ENCODE measurements at places on chromosomes 2 and 18.

DNA sequence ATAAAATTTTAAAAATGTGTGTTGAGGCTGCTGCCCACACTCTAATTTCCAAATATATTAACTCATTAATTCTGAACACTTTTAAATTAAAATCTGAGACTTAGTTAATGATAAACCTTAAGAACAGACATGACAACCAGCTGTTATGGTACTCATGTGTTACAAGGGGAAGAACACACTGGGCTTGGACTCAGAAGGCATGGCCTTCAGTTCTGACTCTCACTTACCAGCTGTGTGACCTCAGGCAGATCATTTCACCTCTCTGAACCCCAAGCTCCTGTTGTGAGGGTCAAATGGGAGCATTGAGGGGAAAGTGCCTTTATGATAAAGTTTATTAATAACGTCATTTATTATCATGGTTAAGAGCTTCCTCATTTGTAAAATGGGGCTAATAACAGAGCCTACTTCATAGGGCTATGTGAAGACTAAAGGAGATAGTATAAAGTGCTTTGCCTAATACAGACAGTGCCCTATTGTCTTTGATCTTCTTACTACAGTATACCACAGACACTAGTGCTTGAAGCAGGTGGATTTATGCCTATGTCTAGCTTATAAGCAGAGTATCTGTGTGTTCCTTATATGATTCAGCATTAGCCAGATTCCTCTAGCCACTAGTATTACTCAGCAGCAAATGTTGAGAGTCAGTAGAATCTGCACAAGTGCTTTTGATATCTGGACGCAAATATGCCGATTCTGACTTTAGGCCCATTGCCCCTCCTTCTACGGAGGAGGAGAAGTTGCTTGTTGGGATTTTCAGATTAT, 99.6 kb downstream of the SGPP2 start:
- no peak for DNase-seq

DNA sequence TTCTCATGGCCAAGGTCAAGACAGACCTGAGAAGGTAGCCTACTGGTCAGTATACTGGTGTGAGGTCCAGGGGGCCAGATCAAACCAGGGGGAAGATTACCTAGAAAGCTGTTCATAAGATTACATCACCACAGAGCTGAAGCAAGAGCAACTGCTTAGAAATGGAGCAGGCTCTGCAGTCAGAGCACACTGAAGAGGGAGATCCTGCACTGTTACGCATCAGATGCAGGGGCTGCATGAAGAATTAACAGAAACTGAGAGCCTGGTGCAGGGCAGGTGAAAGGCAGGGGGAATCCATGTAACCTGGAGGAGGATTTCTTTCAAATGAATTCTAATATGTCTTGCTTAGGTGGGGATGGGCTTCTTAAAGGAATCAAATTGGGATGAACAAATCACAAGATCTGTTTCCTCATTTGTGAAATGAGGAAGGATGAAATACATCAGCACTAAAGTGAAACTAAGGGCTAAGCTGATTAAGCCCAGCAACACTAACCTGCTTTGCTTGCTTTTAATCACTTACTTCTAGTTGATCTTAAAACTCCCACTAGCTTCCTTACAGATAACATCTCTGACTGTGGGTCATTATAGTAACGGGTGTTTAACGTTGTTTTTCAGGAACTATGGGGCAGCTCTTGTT, 74.3 kb upstream of the ADAM23 start:
- DNase-seq = no peak

DNA sequence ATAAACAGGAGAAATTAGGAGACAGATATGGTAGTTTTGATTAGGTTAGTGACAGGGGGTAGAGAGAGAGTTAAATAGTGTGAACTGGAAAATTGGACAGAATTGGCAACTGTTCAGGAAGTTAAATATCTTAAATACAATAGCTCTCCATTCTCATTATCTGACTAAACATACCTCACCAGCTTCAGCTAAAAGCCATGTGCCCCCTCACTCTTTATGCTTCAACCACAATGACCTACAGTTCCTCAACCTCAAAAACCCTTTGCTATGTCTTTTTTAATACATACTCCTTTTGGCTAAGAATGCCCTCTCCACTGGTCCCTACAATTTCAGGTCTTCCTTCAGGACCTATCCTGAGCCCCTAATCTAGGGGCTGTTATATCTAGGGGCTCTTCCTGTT, 740.2 kb upstream of the ZEB2 start:
- DNase-seq = no peak

DNA sequence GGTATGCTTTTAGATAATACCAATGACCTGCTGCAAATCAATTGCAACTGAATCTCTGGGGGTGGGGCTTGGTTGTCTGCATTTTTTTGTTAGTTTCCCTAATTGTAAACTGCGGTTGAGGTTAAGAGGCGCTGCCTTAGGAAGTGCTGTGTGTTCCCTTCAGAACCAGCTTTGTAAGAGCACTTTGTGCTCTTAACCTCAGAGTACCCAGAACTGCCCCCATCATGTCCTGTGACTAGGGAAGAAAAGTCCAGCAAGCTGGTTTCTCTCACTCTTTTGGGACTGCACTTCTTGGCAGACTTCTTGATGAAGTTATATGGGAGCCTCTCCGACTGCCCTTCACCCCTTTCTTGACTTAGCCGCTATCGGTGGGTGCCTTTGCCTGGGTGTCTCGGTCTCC, 245.5 kb upstream of the CXCR4 start:
- no peak for DNase-seq

- no peak for DNase-seq
Observed at GRCh38 chr2:54866868-54867267, 143.4 kb downstream of the EML6 start.
